Thoracic aorta (tissue), 2 donors: ENCODE measurements at places on chromosomes 4 and X.

GRCh38 chr4:28248269-28248668, 1387.6 kb downstream of the STIM2 start:
- no peak overlapping the region for H3K27ac ChIP-seq
- H3K4me1 ChIP-seq = no peaks in the 10 kb centered on the region
- no peak overlapping the region for H3K4me3 ChIP-seq
- no peak for DNase-seq
- H3K36me3 ChIP-seq = no peaks in the 10 kb centered on the region

GRCh38 chr4:152245680-152246079, 290.2 kb downstream of the FBXW7 start:
- no peaks in the 10 kb centered on the region for H3K36me3 ChIP-seq
- DNase-seq = no peak
- H3K4me3 ChIP-seq = no peak overlapping the region
- no peaks in the 10 kb centered on the region for H3K27me3 ChIP-seq
- no peak overlapping the region for H3K27ac ChIP-seq

DNA sequence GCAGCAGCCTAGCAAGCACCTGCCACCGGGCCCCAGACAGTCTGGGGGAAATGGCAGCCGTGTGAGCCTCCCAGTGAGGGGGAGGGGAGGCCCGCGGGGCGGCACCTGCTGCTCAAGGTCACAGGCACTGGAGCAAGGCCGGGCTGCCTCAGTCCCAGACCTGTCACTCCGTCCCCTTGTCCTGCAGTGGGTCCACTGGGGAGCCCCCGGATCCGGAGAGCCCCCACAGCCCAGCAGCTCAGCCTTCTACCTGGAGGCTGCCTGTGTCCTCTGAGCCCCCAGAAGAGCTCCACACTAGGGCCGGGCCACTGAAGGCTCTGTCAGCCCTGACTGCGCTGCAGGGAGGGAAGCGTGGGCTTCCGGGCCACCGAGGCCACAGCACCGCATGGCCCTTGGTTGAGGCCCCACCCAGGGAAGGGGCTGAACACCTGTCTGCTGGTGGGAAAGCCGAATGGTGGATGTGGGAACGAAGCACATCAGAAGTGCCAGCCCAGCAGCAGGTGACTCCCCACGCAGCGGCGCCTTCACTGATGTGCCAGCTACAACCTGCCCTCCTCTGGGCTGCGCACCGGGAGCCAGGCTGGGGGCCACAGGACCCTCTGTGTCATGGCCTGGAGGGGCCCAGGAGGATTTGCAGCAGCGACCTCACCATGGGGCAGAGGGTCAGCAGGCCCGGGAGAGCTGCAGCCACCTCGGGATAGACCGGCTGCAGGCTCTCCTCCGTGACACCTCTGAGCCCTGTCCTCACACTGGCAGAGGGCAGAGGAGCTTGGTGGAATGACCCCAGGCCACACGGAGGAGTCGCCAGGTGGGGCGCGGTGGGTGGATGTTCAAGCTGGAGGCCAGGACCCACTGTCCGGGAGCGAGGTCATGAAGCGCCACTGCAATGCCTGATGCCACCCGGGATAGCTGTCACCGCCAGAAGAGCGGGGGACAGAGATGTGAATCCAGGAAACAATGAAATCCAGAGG, 35.0 kb upstream of the MXD4 start:
- no peak for DNase-seq
- H3K27ac ChIP-seq = no peak overlapping the region
- H3K36me3 ChIP-seq = no peaks in the 10 kb centered on the region
- no peak overlapping the region for H3K4me3 ChIP-seq
- no peaks in the 10 kb centered on the region for H3K27me3 ChIP-seq

- H3K36me3 ChIP-seq = no peaks in the 10 kb centered on the region
- no peaks in the 10 kb centered on the region for H3K4me1 ChIP-seq
- no peak overlapping the region for H3K27ac ChIP-seq
- DNase-seq = no peak
- H3K4me3 ChIP-seq = no peak overlapping the region
Observed at GRCh38 chr4:5874811-5875449, 18.0 kb downstream of the CRMP1 start.

DNA sequence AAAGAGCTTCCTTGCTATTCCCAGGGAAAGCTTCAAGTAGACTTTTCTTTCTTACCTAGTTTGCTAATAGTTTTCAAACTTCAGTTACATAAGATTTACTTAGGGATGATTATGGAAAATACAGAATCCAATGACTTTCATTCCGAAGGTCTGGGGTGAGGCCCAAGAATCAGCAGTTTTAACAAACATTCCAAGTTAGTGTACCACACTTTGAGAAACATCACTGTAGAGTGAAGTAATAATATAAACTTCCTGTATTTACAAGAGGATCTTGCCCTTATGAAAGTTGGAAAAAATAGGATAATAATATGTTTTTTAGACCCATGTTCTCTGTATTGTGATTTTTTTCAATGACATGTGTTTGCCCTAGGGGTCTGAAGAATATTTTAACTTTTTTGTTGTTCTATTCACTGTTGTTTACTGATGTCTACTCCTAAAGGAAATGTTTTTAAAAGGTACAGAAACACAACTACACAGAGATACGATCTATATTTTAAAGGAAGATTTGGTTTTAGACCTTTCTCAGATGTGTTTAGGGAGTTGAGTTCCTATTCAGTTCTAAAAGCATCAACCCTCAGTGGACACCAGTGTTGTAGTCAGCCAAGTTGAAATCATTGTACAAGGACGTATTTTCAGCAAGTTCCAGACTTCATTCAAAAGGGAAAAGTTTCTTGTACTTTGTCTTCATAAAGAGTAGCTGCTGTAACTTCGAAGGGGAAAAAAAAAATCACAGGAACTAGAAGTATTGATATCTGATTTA, 295.8 kb upstream of the SLC7A11 start:
- no peak overlapping the region for H3K27ac ChIP-seq
- no peak overlapping the region for H3K4me3 ChIP-seq

DNA sequence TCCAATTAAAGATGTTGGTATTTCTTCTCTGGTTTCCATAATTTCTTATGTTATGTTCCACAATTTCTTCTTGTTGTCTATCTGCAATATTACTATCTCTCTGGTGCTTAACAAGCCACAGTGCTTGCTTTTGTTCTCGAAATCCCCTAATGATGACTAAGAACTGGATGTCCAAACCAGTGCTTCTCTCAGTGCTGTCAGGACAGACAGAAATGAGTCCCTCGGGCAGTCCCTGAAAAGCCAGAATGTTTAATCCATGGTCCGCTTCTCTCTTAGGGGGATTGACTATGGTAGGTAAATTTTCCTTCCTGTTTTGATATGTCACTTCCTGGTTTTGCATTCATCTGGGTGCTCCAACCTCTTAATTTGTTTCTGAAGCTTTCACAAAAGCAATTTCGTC, 321.6 kb upstream of the PCDH10 start:
- H3K4me3 ChIP-seq = no peak overlapping the region
- no peaks in the 10 kb centered on the region for H3K27me3 ChIP-seq
- no peaks in the 10 kb centered on the region for H3K4me1 ChIP-seq
- no peaks in the 10 kb centered on the region for H3K36me3 ChIP-seq
- H3K27ac ChIP-seq = no peak overlapping the region

GRCh38 chrX:124555036-124555595, 208.8 kb downstream of the SH2D1A start:
- DNase-seq = no peak
- H3K4me1 ChIP-seq = no peaks in the 10 kb centered on the region
- H3K4me3 ChIP-seq = no peak overlapping the region

DNA sequence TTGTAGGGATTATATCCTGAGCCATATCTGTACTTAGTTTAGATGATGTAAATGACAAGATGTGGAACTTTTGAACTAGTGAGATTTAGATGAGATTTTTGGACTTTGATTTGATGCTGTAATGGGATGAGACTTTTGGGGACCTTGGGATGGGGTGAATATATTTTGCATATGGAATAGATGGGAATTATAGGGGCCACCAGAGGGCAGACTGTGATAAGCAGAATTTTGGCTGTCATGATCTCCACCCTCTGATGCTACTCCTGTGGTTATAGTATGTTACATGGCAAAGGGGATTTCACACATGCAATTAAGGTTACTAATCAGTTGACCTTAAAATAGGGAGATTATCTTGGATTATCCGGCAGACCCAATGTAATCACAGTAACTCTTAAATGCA, 214.0 kb upstream of the NHS start:
- H3K4me3 ChIP-seq = no peak overlapping the region
- H3K4me1 ChIP-seq = no peaks in the 10 kb centered on the region
- H3K27me3 ChIP-seq = no peaks in the 10 kb centered on the region
- DNase-seq = no peak

DNA sequence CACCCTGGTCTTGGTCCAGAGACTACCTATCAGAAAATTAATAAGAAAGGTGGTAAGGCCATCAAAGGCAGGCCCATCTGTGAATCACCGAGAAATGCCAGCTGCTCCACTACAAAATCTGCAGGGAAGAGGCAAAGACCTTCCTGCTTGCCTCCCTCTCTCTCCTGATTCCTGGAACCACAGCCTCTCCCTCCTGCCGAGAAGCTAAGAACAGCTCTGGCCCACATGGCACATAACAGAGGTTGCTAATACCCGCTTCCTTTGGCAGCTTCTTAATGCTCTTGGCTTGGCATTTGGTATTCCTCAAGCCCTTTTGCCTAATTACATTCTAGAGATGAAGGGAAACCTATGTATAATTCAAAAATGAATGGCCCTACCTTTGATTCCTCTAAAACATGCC, 32.9 kb downstream of the RAI2 start:
- no peak overlapping the region for H3K4me3 ChIP-seq
- H3K27me3 ChIP-seq = no peaks in the 10 kb centered on the region
- no peaks in the 10 kb centered on the region for H3K36me3 ChIP-seq
- H3K4me1 ChIP-seq = no peaks in the 10 kb centered on the region
